ENCODE measurements at places on chromosomes 7 and 10.

DNA sequence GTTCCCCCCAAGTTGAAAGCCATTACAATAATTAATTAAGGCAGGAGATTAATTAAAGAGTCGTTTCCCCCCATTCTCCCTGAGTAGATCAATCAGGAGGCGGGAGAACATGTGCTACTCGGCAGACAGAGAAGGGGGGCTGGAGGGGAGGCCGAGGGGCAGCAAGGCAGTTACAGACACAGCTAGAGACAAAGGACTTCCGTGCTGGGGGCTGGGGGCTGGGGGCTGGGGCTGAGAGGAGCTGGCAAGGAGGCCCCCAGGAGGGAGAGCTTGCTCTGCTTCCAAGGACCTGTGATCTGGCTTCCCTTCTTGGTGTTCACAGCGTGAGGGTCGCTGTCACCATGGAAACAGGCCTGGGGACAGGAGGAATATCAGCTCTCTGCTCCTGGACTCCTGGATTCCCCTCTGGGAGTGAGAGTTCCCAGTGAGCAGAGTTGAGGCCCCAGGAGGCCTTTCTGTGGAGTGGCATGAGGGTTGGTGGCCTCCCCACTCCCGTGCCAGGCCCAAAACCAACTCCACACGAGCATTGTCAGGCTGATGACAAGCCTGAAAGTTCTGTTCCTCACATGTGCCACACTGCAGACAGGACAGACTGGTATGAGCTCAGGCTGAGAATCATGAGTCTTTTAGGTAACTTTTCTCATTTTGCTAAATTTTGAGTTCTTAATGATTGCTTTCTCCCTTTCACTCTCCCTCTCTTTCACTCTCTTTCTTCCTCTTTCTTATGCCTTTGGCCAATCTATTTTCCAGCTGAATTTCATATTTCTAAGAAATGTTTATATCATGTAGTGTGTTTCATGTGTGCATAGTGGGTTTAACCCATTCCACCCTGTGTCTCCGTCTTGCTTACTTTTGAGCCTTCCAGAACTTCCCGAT, 16.4 kb downstream of the FAM241B start:
- no peak for DNase-seq

- DNase-seq = no peak
These were observed 154.7 kb upstream of the ZMIZ1 start for GRCh38 chr10:78914060-78914378.

GRCh38 chr10:28812384-28813372, 135.4 kb downstream of the BAMBI start:
- no peak for DNase-seq

GRCh38 chr10:109875828-109876821, 47.2 kb downstream of the XPNPEP1 start:
- DNase-seq = no peak

GRCh38 chr7:107173191-107173590, 4.4 kb downstream of the HBP1 start:
- DNase-seq = no peak

GRCh38 chr7:21886396-21886795, 59.3 kb downstream of the CDCA7L start:
- DNase-seq = no peak

DNA sequence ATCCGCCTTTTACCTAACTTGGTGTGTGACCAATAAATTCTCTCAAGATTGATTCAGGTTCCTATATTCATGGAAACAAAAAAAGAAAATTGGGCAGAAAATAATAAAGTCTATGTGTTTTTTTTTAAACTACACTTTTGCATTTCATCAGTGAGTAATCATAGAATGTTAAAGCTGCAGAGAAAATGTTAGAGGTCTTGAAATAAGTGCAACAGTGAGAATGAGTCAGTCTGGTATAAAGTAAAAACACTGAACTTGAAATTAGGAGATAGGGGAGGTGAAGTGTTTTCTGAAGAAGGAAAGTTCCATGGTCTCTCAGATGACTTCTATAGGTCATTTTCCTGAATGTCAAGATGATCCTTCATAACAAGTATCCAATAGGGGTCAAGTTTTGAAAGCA, 202.6 kb upstream of the NRP1 start:
- DNase-seq = no peak

- DNase-seq = no peak
These were observed 194.3 kb downstream of the ELFN1 start for GRCh38 chr7:1864161-1864940.

DNA sequence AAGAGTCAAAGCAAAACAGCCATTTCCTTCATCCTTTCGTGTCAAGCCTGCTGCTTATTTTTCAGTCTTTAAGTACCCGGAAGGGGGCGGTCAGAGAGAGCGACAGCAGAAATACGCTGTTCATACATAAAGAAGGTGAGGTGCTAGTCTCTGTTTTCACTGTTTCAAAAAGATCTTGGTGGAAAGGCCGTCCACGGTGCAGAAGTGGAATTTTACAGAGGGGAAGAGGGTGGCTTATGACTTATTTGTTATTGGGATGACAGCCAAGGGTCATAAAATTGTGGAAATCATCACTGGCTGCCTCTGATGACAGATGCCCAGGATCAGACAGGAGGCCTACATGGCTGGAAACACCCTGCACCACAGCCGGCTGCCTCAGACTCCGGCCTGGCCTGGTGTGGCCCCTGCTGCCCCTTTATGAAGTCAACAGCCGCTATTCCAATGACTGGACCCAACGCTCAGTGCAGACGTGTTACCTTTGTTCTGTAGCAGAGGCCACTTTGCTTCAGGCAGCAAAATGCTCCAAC, 57.0 kb downstream of the HIPK2 start:
- no peak for DNase-seq

GRCh38 chr7:100433592-100434296, 2.6 kb downstream of the PPP1R35 start:
- no peak for DNase-seq
